ENCODE measurements at places on chromosomes 13 and 19. TPM values are rescaled to one million over a fixed set of nuclear protein-coding genes. Genes with fewer than 3 reads are reported as not detected.

Gene URAD
- total RNA-seq: not detected

Gene CRB3
- total RNA-seq: 0.38 TPM

Gene LYPD5
- 0.73 TPM for total RNA-seq

Gene ZNF90
- total RNA-seq: 17.0 TPM

Gene ZNF333
- 7.8 TPM for total RNA-seq

Gene EXOSC5
- total RNA-seq: 57.6 TPM

Gene MYH14
- total RNA-seq: not detected

Gene PTGIR
- total RNA-seq: 24.8 TPM

Gene ZNF813
- 5.7 TPM for total RNA-seq

Gene RHPN2
- total RNA-seq: 3.9 TPM

Gene ZNF534
- not detected for total RNA-seq

Gene UBE2L5
- total RNA-seq: not detected

Gene CCDC194
- total RNA-seq: 1.4 TPM

Gene LYPD3
- 2.2 TPM for total RNA-seq

Gene ZSCAN1
- not detected for total RNA-seq

Gene SOX1
- not detected for total RNA-seq

Gene HIPK4
- total RNA-seq: not detected

Gene SIGLEC10
- 1.8 TPM for total RNA-seq

Gene ATP13A1
- 88.6 TPM for total RNA-seq

Gene C19orf85
- total RNA-seq: not detected

Gene LILRB1
- 1.2 TPM for total RNA-seq

Gene ZNF99
- total RNA-seq: not detected

Gene KLK4
- total RNA-seq: not detected

Gene CTXN1
- total RNA-seq: 0.69 TPM

Gene SMIM24
- 0.36 TPM for total RNA-seq

Gene ADAT3
- total RNA-seq: 7.3 TPM

Gene KXD1
- total RNA-seq: 129 TPM

Gene PRR19
- total RNA-seq: 1.1 TPM

Gene IGFL1
- not detected for total RNA-seq

Gene MEIOSIN
- 0.11 TPM for total RNA-seq

Gene ACP7
- total RNA-seq: not detected

Gene ZNF177
- 0.36 TPM for total RNA-seq

Gene LHFPL6
- total RNA-seq: 3.3 TPM

Gene TMEM272
- total RNA-seq: 0.21 TPM
